NCI-H1436 (cell line): ENCODE measurements at places on chromosomes 2 and 18.

DNA sequence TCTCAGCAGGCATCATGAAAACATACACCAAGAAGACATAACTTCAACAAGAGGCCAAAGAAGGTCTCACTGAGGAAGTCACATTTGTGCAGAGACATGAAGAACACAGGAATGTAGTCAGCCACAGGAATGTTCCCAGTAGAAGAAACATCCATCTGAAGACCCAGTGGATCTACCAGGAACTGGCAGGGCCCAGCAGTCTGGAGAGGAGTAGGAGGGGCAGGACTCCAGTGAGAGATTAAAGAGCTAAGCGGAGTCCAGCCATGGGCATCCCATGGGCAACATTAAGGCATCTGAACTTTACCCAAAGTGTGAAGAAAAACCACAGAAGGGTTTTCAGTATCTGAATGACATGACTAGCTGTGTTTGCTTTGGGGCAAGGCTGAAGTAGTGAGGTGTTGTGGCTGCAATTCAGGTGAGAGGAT, 103.1 kb downstream of the UPP2 start:
- no peak for DNase-seq

- DNase-seq, result no peak
Observed at GRCh38 chr2:150097901-150098531, 389.5 kb downstream of the RND3 start.

- DNase-seq, result no peak
Observed at GRCh38 chr2:8615576-8616281, 66.1 kb upstream of the ID2 start.

DNA sequence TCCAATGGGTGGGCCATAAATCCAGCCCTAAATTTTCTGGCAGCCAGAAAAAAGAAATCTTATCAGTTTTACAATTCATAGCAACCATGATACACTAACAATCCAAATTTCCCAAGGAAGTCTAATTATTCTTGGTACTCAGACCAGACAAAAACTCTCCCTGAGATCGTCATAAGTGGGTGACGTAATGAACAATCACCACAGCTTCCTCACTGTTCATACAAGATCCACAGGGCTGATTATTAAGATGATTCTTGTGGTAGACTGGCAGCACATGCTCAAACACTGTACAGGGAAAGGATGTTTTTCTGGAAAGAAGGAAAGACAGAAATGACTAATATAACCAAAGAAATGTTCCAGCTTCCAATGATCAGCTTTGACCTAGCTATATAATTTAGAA, 178.3 kb upstream of the CRIM1 start:
- no peak for DNase-seq

GRCh38 chr2:231514951-231515297, 15.3 kb downstream of the NMUR1 start:
- DNase-seq, result no peak

DNA sequence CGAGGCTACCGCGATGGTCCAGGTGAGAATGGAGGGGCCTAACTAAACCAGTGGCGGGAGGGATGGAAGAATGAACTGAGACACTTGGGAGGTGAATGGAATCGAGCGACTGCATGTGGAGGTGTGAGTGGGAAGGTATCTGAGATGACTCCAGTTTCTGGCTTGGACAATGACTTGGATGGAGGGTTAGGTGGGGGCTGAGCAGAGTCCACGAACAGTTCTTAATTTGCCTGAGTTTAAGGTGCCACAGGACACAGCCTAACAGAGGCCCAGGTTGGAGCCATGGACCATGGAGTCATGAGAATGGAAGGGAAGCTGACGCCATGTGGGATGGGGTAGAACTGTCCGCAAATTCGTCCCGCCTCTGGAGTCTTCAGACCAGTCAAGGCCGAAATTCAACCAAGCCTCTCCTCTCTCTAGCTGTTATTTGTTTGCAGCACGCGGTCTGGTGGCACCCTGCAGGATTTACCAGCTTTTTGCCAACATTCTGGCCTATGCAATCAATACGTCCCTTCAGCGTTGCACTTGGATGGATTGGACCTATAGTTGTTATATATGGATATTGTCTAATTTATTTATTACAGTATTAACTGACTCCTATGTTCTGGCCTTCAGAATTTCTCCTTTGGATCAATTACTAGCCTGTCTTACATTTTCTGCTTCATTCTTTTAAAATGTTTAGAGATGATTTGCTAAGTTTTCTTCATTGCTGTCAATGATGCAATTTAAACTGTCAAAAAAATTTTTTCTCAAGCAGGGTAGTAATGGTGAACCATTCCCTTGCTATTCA, 940 bp upstream of the BOLA3 start:
- DNase-seq, result no peak

- no peak for DNase-seq
Observed at GRCh38 chr18:27996801-27997272, 180.1 kb downstream of the CDH2 start.

DNA sequence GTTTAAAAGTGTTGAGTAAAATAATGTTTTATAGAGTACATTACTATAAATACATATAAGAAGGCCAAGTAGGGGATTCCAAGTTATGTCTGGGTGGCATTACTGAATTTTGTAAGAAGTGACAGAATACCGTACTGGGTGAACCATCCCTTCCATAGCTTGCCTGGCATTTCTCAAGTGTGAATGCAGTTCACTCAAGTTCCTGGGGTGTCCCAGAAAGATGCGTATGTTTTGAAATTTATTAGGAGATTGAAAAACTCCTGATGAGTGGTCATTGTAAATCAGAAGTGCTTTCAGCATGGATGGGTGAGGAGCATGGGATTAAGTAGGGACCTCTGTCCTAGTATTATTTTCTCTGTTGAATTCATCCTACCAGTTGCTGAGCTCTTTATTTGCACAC, 103.2 kb downstream of the VAPA start:
- DNase-seq, result no peak

DNA sequence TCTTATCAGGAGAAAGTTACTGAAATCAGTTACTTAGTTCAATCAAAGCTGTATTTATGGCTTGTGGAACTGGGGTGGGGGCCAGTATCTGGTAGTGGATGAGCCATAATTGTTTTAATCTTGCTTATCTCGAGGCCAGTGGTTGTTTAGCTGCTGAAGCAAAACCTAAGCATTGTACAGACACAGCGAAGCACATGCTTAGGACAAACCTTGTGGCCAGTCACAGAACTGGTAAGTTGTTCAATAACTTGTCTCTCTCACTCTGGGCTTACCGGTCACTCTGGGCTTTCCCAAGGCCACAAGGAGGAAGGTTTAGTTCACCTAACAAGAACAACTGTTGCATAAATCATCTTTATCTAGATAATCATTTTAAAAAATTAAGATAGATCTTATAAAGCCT, 296.6 kb upstream of the NETO1 start:
- no peak for DNase-seq

DNA sequence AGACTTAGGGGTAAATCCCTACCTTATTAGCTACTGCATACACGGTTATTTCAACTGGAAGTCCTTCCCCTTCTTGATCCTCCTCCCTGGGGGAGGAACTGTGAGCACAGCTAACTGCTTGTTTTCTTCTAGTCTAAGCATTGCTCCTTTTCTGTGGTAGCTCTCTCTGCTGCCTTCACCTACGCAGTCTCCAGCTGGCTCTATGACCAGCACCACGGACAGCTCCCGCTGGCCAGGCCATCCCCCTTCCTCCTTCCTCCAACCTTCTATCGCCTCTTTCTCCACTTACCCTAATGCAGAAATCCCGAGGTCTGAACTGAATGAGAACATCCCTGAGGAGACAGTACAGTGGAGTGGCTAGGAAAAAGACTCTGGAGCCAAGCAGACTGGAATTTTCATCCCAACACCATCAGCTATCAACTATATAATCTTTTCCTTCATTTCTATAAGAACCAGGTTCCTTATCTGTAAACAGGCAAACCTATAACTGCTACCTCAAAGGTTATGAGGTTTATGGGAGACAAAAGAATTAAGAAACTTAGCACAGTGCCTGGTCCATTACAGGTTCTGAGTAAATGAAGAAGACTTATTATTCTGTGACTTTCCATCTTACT, 4.7 kb upstream of the CFAP65 start:
- DNase-seq, result no peak

GRCh38 chr2:46377666-46378560, 80.7 kb downstream of the EPAS1 start:
- no peak for DNase-seq

DNA sequence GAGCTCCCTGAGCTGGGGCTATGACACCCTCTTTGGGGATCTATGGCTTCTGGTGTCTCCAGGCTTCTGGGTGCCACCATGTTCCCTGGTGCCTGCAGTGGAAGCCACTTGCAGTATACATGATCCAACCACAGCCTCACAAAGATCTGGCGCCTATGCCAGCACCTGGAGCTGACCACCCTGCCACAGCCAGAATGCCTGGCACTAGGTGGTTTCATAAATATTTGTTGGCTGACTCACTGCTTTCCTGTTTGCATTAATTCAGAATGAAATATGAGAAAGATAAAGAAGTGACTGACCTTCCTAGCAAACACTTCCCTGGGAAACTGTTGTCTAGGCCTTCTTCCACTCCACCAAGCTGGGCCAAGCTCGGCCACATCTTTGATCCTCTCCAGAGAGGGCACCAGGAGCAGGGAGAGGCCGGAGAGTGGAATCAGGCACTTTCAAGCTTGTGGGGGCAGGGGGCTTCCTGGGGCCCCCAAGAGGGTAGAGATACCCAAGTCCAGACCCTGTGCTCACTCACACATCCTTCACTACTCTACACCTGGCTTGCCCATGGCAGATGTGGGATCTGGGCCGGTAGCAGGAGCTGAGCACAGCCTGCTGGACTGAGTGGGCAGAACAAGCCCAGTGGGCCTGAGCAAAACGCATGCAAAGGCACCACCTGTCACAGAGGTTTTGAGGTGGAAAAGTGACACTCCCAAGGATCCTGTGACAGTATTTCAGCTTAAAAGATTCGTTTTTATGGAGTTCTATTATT, 565.7 kb downstream of the SLC4A3 start:
- no peak for DNase-seq

- no peak for DNase-seq
Observed at GRCh38 chr2:29719639-29720038, 201.7 kb downstream of the ALK start.

DNA sequence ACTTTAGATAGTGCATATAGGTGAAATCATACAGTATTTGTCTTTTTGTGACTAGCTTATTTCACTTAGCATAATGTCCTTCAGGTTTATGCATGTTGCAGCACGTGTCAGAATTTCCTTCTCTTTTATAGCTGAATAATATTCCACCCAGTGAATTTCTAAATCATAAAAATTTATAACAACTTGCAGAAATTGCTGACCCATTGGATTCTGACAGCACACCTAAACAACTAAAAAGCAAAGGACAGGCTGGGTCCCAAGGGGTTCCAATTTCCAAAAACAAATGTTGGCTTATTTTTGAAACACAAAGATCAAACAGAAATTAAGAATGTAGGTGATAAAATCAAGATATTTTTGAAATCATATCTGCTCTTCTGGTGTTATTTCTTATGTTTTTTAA, 86.5 kb upstream of the ACKR3 start:
- no peak for DNase-seq

- DNase-seq, result no peak
Observed at GRCh38 chr2:715854-716560, 38.8 kb upstream of the TMEM18 start.

- no peak for DNase-seq
Observed at GRCh38 chr2:216002101-216002678, 11.2 kb downstream of the MREG start.

- DNase-seq, result no peak
Observed at GRCh38 chr2:235220331-235220730, 268.5 kb downstream of the SH3BP4 start.

DNA sequence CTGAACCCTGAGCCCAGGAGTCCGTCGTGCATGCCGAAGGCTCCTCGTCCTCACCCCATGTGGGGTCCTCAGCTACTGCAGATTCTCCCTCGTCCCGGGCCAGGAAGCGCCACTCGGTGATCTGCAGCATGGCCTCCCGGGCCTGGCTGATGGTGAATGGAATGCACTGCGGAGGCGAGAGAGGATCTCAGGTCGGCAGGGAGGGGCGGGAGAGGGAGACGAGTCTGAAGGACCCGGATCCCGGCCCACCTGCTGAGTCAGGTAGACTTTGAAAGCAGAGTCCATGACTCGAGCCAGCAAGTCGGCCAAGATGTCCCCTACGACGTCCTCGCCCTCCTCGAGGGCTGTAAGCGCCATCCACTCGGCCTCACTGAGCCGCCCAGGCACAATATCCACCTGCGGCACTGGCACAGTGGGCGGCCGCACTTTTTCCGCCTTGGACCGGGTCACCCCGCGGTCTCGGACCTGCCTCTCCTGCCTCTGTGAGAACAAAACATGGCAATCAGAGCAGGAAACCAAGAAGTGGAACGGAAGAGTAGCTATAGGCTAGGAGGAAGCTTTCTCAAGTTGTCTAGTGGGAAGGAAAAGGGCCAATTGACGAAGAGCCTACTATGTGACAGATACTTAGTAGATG, 5.5 kb downstream of the C2orf81 start:
- no peak for DNase-seq

DNA sequence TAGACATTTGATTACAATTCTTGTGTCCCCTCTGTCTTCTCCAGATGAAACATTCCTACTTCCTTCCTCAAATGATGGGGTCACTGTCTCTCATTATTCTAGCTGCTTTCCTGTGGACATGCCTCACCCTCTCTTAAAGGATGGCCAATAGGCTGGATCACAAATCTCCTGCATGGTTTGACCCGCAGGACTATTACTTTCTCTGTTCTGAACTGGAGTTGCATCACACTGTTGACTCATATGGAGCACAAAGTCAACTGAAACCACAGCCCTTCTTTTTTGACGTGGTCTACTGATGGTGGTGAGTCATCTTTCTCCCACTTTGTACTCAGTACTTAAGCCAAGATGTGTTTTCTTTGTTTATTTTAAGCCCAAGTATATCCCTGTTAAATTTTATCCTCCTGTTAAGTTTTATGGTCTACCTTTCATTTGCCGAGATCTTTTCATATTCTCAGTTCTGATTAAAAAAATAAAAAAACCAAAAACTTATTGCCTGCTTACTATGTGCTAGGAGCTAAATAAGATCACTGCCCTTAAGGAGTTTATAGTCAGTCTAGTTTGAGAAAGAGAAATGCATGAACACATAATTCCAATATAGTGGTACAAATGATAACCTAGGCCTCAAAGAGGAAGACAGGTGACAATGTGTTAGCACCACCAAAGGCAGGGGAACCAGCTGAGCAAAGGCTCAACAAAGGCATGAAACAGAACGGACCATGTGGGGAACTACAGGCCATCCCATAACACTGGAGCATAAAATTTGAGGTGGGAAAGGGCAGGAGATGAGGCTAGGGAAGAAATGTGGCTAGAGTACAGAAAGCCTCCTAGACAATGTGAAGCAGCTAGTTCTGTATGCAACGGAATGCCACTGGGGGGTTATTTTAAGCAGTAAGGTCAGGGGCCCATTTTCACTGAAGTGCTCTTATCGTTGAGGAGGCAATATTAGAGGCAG, 67.6 kb upstream of the ZFP36L2 start:
- no peak for DNase-seq

- DNase-seq, result no peak
Observed at GRCh38 chr2:233799716-233800115, 21.6 kb downstream of the MROH2A start.
